ENCODE measurements at places on chromosomes 1 and 21.

DNA sequence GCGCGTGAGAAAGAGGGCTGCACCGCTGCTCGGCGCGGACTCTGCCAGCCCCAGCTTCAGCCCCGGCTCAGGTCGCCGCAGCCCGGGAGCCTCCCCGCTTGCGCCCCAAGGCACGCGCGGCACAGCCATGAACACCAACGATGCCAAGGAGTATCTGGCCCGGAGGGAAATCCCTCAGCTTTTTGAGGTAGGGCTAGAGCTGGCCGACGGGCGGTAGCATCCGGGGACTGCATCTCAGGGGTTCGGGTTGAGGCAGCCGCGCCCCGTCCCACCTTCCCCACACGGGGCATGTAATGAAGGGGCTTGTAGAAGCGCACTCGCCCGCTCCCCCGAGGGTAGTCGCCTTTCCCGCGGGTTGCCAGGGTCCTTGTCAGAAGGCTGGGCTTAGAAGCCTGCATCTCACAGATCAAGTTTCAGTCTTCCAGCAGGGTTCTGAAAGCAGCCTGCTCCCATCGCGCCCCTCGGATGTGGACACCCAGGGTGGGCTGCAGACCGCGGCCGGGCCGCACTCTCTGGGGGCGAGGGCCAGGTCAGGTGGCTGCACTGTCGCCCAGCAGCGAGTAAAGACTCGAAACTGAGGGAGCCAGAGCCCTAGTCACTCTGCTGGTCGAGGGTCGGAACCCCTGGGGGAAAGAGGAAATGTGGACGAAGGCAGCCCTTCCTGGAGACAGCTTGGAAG is 507 bp downstream of the AK5 start:
- no peak for DNase-seq

GRCh38 chr1:30460661-30461060 is 262.7 kb downstream of the MATN1 start:
- no peak for DNase-seq

GRCh38 chr1:26991310-26992116 is 2.0 kb upstream of the TRNP1 start:
- DNase-seq: no peak

- DNase-seq: no peak
Measured at GRCh38 chr1:228276901-228277490, 69.2 kb downstream of the OBSCN start.

DNA sequence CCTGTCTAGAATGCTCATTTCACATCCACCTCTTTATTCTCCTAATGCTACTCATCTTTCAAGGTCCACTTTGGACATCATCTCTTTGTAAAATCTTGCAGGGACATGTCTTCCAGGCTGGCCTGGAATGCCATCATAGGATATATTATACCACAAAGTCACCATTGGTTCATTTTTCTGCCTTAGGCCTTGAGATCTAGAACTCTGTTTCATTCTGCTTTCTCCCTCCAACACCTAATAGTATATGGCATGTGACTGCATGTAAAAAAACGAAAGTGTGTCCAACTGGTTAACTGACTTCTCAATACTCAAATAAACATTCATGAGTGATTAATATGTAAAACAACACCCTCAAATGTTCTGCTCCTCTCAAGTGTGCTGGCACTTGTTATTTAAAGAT is 84.1 kb downstream of the RGS2 start:
- no peak for DNase-seq

GRCh38 chr1:99887890-99888289 is 37.7 kb downstream of the AGL start:
- DNase-seq: no peak

DNA sequence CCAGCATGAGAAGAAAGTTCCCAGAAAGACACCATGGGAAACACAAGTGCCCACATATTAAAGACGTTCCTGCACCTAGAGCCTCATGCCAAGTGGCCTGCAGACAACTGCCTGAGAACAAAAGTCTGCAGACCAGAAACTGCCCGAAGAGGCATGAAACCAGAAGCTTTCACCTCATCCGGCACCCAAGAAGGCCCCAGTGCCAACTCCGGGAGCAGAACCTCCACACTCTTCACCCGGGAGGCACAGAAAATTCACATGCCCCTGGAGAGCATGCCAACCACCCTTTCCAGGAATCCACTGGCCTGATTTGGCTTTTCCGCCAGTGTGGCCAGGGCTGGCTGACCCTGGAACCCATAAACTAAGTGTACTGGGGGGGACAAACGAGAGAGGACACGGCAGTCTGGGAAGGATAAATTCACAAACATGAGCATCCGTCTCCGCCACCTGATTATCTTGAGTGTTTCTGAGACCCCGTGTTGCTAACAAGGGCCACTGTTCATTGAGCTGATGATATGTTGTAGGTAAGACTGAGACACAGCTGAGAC is 6.8 kb downstream of the TFF2 start:
- DNase-seq: no peak

DNA sequence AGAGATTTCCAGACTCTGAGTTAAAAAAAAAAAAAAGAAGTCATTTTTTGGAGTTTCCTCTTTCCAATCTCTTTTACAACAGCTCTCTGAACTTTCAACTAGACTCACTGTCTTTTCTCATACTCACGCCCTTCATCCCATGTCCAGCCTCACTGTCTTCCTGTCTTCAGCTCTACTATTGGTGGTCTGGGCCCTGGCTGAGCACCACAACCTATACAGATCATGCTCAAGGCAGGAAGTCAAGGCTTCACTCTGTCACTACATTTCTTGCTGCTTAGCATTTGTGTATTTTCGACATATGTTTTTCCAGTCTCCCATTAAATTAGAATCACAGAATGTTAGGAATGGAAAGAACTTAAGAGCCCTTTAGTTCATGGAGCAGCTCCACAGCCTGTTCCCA is 106.4 kb upstream of the PPP2R5A start:
- DNase-seq: no peak

DNA sequence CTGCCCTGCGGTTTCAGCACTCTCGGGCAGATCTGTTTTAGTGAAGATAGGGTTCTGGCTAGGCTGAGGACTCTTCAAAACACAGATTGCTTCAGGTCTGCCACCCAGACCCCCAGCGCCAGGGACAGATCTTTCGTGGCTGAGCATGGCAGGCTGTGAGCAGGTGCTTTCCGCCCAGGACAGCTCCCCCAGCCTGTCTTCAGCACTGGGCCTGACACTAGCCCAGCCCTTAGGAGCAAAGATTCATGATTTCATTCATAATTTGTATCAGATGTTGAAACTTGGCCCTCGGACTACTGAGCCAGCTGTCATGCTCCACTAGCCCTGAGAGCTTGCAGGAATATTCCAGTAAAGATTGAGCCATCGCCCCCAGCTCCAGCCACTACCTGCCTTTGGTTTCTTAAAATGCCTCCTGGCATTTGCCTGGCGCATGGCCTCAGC is 5.9 kb downstream of the ADPRS start:
- no peak for DNase-seq

- no peak for DNase-seq
Measured at GRCh38 chr1:106406114-106406513, 650.4 kb upstream of the PRMT6 start.

DNA sequence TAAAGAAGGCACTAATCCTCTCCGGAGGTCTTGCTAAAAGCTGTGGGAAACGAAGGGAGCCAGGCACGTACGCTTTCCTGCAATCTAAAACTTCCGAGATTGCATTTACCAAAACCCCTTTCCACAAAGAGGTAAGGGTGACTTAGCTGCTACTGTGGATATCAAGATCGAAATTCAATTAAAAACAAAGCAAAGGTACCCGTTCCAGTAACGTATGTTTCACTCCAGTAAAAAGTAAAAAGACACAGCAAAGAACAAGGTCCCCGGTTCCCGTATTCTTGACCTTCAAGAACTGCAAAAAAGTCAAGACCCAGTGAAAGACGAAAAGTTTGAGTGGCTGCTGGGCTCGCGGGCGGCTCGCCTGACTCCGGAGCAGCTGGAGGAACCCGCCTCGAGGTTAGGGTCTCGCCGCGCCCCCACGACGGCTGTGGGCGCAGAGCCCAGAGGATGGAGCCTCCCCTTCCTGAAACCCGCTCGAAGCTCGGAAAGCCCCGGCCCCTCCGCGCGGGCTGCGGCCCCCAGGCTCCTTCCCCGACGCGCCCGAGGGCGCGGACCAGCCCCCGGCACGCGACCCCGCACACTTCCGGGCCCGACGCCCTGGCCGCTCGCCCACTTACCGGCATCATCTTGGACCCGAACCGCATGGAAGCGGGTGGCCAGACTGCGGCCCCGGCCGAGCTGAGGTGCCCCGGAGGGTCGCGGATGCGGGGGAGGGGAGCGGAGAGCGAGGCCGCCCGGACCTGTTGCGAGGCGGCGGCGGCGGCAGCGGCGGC is 524 bp downstream of the TP53BP2 start:
- DNase-seq: peak; percentile 56

DNA sequence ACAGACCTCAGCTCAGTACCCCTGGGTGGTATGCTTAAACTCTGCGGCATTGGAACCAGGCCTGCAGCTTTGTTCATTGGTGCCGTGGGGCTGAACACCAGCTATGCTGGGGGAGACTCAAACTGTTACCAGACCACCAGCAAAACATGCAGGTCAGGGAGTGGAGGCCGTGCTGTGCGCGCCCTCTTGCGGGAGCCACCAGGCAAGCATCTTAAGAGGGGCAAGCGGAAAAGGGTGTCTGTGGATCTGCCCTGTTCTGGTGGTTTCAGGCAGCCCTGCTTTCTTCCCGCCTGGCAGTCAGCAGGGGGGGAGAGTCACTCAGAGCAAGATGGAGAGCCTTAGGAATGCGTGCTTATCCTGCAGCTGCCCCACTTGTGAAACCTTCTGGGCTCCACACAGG is 276.9 kb upstream of the ZRANB2 start:
- DNase-seq: no peak

- DNase-seq: no peak
Measured at GRCh38 chr1:224080115-224080774, 33.7 kb upstream of the FBXO28 start.

DNA sequence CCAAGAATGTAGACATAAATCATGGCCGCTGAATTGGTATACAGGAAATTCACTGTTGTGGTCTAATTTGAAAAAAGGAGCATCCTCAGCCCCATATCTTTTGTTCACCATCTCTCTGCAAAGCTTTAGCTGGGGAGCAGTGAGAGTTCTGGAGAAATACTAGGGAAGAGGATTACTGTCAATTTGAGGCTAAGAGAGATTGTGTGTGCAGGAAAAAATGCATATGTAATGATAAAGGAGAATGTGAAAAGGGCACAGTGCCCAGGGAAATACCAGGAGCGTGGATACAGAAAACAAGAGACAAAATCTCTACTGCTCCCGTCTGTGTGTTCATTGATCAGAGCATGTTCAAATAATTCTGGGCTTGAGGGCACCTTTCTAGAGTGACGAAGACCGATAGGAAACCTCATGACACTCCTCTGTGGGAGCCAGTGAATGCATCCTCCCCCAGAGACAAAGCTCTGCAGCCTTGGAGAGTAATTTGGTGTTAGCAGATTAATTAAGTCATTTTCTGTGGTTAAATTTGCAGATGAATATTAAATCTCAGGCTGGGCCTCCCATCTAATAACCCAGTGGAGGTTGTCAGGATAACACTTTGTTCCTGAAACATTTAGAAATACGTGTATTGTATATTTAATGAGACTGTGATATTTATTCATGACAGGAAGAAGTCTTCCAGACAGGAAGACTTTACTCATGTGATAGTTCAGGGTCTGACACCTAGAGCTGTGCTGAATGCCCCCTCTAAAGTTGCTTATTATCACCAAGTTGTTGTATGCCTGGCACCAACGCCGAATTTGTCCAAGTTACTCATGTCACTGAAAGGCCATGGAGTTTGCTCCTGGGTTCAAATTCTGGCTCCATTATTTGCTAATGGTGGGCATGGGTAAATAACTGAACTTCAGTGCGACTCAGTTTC is 287.3 kb upstream of the SGIP1 start:
- no peak for DNase-seq

- no peak for DNase-seq
Measured at GRCh38 chr1:200279810-200280411, 129.9 kb downstream of the ZNF281 start.

GRCh38 chr1:5985250-5985649 is 7.0 kb downstream of the NPHP4 start:
- DNase-seq: no peak

GRCh38 chr21:30234643-30235042 is 18.7 kb upstream of the CLDN8 start:
- no peak for DNase-seq

- DNase-seq: no peak
Measured at GRCh38 chr1:205477121-205477758, 21.4 kb upstream of the BLACAT1 start.

DNA sequence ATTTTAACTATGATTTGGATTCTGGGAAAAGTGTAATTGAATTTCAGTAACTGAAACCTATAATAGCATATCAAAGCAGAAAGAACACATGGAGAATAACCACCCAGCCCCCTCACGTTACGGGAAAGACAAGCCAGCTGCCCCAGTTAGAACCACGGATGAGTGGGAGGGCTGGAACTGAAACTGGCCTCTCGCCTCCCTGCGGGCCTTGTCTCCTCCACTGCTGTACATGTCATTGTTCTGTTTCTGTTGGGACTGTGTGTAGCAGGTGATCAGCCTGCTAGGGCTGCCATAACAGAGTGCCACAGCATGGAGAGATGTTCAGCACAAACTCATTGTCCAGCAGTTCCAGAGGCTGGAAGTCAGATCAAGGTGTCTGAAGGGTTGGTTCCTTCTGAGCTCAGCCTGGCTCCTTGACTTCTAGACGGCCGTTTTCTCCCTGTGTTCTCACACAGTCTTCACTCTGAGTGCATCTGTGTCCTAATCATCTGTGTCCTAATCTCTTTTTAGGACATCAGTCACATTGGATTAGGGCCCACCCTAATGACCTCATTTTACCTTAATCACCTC is 52.4 kb downstream of the MAP3K21 start:
- DNase-seq: no peak

DNA sequence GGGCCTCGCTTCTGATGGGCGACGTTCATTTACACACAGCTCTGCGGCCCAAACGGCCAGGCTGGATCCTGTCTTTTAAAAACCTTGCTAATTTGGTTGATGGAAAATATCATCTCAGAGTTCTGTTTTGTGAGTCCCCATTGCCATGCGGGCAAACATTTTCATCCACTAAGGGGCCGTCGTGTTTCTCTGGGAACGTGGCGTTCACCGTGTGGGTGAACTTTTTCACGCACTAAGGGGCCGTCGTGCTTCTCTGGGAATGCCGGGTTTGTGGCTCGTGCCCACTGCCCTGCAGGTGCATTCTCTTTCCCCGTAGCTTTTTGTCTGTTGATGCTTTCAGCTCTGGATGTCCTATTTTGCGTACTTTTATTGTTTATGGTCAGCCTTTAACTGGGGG is 6.8 kb downstream of the COL18A1 start:
- no peak for DNase-seq

DNA sequence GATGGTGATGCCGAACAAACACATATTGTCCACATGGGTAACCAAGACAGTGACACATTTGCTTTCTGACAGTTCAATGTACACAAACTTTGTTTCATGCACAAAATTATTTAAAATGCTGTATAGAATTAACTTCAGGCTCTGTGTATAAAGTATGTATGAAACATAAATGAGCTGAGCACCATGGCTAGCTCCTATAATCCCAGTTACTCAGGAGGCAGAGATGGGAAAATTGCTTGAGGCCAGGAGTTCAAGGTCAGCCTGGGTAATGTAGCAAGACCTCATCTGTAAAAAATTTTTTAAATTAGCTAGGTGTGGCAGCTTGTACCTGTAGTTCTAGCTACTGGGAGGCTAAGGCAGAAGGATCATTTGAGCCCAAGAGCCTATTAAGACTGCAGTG is 19.2 kb upstream of the RC3H1 start:
- DNase-seq: no peak

- DNase-seq: no peak
Measured at GRCh38 chr1:166956057-166956850, 19.1 kb downstream of the ILDR2 start.

GRCh38 chr1:53025769-53026112 is 36.3 kb upstream of the PODN start:
- no peak for DNase-seq

- DNase-seq: peak; percentile 65
Measured at GRCh38 chr1:26471498-26472319, 531 bp upstream of the HMGN2 start.

GRCh38 chr1:229254910-229255541 is 15.9 kb upstream of the RAB4A start:
- DNase-seq: no peak
